Fibroblast of villous mesenchyme (primary cell): ENCODE measurements at places on chromosomes 2 and 18. TPM values are rescaled to one million over a fixed set of nuclear protein-coding genes. Genes with fewer than 3 reads are reported as not detected.

DPYSL5 gene
- not detected in 2 replicates for total RNA-seq

ANKRD36C gene
- total RNA-seq: 39.0 and 46.2 TPM in 2 replicates

- no peak for DNase-seq
These were observed 758.7 kb upstream of the FSHR start for GRCh38 chr2:49913025-49913424.

- DNase-seq: no peak
These were observed 786.4 kb downstream of the RNF144A start for GRCh38 chr2:7703543-7704144.

PTH2R gene
- 0.43 and 0.64 TPM in 2 replicates for total RNA-seq

SLC9A2 gene
- total RNA-seq: not detected in 2 replicates

- DNase-seq: no peak
These were observed 1.2 kb upstream of the HAAO start for GRCh38 chr2:42793334-42794270.

GRCh38 chr18:57242285-57242684 is 95.4 kb downstream of the BOD1L2 start:
- no peak for DNase-seq

GRCh38 chr2:152585830-152586484 is 131.3 kb downstream of the PRPF40A start:
- peak; percentile 92 for DNase-seq

DNA sequence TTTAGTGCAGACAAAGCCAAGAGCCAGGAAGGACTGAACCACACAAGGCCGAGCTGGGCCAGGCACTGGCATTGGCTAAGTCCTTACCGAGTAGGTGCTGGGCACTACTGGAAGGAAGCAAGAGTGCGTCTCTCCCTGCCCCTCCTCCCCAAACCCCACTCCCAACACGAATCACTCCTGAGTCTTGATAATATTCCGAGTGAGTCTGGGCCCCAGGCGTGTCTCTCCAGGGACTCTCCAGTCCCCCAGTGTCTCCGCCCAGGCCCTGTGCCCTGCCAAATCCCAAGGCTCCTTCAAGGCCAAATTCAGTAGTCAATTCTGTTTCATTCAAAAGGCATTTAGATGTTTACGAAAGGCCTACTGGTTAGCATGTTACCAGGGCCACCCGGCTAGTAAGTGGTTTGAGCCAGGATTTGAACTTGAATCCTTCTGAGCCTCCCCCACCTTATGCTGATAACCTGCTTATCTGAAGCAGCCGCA is 82.8 kb downstream of the GLI2 start:
- peak; percentile 90 for DNase-seq
